ENCODE measurements at places on chromosomes 7 and 10.

GRCh38 chr10:102595293-102595692 lies 49.0 kb upstream of the TRIM8 start:
- DNase-seq, result peak; percentile 12

- DNase-seq, result no peak
These were observed 63.6 kb downstream of the INSIG1 start for GRCh38 chr7:155361346-155361680.

GRCh38 chr7:158289761-158290523 lies 297.7 kb downstream of the PTPRN2 start:
- DNase-seq, result no peak

DNA sequence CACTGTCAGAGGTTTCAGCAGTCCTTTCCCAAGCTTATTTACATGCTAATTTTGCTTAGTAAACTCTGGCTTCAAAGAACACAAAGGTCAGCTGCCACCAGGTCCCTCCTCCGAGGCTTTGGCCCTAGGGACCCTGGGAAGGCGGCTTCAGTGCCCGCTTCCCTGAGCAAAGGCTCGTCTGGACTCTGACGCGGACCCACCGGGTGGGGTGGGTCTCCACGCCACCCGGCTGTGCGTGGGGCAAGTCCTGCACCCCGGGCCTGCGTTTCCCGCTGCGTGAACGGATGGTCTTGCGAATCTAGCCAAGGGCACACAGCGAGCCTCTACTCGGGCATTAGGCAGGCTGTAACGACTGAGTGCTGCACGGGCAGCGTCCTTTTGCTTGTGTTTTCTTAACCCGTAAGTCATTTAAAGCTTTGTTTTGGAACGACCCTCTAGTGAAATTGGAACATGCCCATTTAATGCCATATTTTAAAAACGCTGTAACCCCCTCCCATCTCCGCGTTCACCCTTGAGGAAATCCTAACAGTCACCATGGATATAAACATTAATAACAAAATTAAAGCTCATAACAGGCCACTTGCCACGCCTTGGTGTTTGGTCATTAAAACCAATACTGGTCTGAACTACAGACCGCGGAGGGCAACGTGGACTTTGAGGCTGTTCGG lies 828 bp downstream of the BNIP3 start:
- DNase-seq, result no peak

DNA sequence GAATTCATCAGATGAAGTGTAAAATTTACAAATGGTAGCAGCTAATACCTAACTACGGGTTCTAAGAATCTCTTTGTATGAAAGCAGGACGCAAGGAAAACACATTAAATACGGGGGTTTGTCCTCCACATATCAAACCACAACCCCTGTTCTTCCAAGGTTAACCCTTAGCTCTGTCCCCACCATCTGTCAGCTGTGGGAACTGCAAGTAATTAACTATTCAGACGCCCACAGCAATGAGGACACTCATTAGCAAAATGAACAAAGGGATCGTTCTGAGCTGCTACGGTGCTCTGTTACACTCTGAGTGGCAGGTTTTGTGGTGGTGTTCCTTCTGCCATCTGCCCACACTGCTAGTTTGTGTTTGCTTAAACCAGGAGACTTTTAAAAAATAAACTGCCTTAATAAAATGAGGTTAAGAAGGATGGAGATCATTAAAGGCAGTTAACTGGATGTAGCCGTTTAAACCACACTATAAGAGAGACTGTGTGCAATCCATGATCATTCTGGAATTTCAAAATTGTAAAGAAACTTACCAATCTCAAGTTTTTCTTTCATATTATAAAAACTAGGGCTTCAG lies 51.4 kb downstream of the C10orf67 start:
- DNase-seq, result no peak

DNA sequence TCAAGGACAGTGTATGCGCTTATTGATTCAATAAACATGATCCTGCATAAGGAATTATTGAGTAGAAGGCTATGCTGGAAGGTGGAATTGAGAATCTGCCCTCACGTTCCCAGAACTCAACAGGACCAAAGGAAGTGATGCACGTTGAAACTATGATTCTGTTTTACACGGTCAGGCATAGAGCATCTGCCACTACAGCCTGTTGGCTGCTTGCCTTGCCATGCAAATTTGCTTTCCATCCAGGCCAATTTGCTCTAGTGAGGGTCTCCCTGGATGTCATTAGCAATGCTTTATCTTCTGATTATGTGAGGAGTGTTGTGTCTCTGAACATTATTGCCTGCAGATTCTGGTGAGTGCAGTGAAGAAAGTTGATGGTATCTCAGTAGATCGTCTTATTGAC lies 132.9 kb downstream of the ADRA2A start:
- DNase-seq, result no peak

- peak; percentile 24 for DNase-seq
These were observed 3.0 kb downstream of the NUP42 start for GRCh38 chr7:23184709-23185359.

DNA sequence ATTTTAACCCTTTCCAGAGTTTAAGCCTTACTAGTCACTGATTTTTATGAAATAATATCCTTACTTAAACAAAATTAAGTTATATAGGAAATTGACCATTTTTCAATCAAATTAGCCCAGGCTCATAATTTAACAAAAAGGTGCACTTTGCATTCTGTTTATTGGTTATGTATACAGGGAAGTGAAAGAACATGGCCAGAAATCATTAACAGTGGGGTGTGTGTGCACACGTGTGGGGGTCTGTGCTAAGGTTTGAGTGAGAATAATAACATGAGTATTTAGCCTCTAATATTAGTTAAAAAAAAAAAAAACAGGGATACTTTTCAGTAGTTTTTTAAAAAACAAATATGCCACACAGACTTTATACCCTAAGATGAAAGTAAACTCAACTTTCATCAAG lies 510.5 kb upstream of the PFKP start:
- no peak for DNase-seq

DNA sequence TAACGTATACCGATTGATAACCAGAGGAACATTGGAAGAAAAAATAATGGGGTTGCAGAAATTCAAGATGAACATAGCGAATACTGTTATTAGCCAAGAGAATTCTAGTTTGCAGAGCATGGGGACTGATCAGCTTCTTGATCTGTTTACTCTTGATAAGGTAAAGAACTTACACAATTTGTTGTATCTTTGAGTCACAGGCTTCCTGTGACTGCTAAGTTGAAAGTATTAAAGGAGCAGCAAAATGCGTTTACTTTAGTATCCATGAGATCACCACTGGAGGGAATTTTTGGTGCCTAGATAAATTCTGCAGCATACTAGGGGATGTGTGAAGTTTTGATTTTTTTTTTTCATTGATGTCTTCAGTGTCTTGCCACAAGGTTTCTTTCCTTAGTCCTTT lies 103.6 kb downstream of the BTAF1 start:
- DNase-seq, result no peak

All from hypothalamus (tissue), 51 donors.